GM23248 (cell line): ENCODE measurements at places on chromosomes 5 and 9.

- no peak overlapping the region for H3K27ac ChIP-seq
- no peaks in the 10 kb centered on the region for H3K36me3 ChIP-seq
- H3K27me3 ChIP-seq = peaks cover 40% of the 10 kb centered on the region
- no peaks in the 10 kb centered on the region for H3K4me1 ChIP-seq
Measured at GRCh38 chr5:77022511-77023417, 7.4 kb upstream of the AGGF1 start.

- H3K27me3 ChIP-seq = no peaks in the 10 kb centered on the region
- no peaks in the 10 kb centered on the region for H3K36me3 ChIP-seq
- no peaks in the 10 kb centered on the region for H3K4me1 ChIP-seq
Measured at GRCh38 chr5:146697211-146697610, 181.2 kb upstream of the GPR151 start.

- no peaks in the 10 kb centered on the region for H3K36me3 ChIP-seq
- H3K4me3 ChIP-seq = no peak overlapping the region
- DNase-seq = no peak
- no peaks in the 10 kb centered on the region for H3K27me3 ChIP-seq
- H3K4me1 ChIP-seq = no peaks in the 10 kb centered on the region
Measured at GRCh38 chr5:89168766-89169165, 285.8 kb upstream of the MEF2C start.

- H3K36me3 ChIP-seq = no peaks in the 10 kb centered on the region
- H3K27me3 ChIP-seq = peaks cover 64% of the 10 kb centered on the region
- H3K4me3 ChIP-seq = no peak overlapping the region
- no peak overlapping the region for H3K27ac ChIP-seq
- no peaks in the 10 kb centered on the region for H3K4me1 ChIP-seq
- DNase-seq = no peak
Measured at GRCh38 chr5:135047347-135047695, 13.3 kb upstream of the PITX1 start.

- no peak overlapping the region for H3K4me3 ChIP-seq
- no peak overlapping the region for H3K27ac ChIP-seq
- no peaks in the 10 kb centered on the region for H3K4me1 ChIP-seq
- H3K27me3 ChIP-seq = no peaks in the 10 kb centered on the region
- H3K36me3 ChIP-seq = no peaks in the 10 kb centered on the region
Measured at GRCh38 chr9:71626395-71626794, 141.9 kb downstream of the CEMIP2 start.

DNA sequence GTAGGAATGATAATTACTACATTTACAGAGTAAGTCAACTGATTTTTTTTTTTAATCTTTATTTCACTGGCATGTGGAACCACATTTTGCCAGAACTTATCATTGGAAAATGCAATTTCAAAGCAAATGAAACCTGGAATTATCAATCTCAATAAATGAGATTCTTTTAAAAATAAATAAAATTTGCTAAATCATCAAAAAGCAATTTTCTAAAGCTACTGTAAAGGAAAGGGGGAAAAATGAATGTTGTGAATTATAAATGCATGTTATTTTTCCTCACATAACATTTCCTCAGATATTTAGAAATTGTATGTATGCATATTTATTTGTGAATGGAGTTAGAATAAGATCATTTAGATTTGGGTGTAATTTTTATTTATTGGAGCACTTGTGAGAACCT lies 89.9 kb upstream of the GRHPR start:
- H3K27ac ChIP-seq = no peak overlapping the region
- no peaks in the 10 kb centered on the region for H3K27me3 ChIP-seq
- DNase-seq = no peak
- H3K36me3 ChIP-seq = no peaks in the 10 kb centered on the region

GRCh38 chr5:139524940-139525585 lies 36.1 kb upstream of the UBE2D2 start:
- no peak overlapping the region for H3K27ac ChIP-seq
- no peaks in the 10 kb centered on the region for H3K27me3 ChIP-seq
- no peaks in the 10 kb centered on the region for H3K4me1 ChIP-seq
- no peak overlapping the region for H3K4me3 ChIP-seq

DNA sequence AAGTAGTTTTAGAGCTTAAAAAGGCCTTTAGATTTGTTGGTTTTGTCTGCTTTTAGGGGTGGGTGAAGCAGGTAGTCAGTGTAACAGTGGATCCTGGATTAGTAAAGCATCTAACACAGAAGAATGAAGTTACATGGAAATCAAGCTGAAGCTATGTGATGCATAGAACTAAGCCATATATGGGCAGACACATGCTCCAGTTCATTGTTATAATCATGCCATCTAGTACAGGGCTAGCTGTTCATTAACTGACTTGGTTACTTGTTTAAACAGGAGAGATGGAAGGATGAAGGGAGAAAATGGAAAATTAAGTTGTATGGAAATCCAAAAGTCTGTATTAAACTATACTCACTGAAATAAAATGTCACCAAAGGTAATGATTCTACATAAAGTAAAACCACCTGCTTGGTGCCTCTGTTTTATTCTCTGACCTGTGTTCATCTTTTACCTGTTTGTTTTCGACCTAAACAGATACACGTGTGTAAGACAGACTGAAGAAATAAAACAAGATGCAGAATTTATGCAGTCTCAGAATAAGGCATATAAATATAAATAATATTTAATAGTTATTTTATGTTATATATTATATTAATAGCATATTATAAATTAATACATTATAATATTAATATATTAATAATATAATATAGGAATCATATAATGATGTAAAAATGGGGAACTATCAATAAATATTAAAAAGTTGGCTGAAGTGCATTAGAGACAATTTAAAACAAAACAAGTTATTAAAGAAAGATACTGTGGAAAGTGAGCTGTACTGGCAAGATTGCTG lies 33.9 kb downstream of the MRPS30 start:
- no peaks in the 10 kb centered on the region for H3K4me1 ChIP-seq
- no peak overlapping the region for H3K4me3 ChIP-seq
- no peak for DNase-seq
- no peaks in the 10 kb centered on the region for H3K27me3 ChIP-seq
- H3K27ac ChIP-seq = no peak overlapping the region

DNA sequence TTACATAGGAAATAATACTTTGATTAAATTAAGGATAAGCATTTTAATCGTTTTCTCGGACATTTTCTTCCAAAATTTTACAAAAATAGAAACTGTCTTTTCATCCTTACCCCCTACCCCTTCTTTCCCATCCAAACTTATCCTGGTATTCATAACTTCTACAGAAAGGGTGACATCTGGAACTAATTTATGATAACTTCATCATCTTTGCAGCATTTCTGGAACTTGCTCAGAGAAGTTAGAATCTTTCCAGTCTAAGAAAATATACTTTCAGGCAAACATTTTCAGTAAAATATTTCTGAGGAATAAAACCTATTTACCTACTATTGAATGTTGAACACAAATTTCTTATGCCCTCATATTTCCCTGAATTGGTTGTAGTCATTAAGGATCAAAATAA lies 309.0 kb downstream of the MAN2A1 start:
- DNase-seq = peak; percentile 28
- H3K4me3 ChIP-seq = no peak overlapping the region
- no peak overlapping the region for H3K27ac ChIP-seq
- H3K36me3 ChIP-seq = no peaks in the 10 kb centered on the region
- H3K27me3 ChIP-seq = no peaks in the 10 kb centered on the region
- peaks cover 5% of the 10 kb centered on the region; the same call in 1 of the 2 replicates for H3K4me1 ChIP-seq

- H3K27ac ChIP-seq = no peak overlapping the region
- no peak for DNase-seq
- H3K4me1 ChIP-seq = no peaks in the 10 kb centered on the region
- H3K4me3 ChIP-seq = no peak overlapping the region
- H3K36me3 ChIP-seq = no peaks in the 10 kb centered on the region
Measured at GRCh38 chr9:136079211-136079915, 15.7 kb downstream of the NACC2 start.

DNA sequence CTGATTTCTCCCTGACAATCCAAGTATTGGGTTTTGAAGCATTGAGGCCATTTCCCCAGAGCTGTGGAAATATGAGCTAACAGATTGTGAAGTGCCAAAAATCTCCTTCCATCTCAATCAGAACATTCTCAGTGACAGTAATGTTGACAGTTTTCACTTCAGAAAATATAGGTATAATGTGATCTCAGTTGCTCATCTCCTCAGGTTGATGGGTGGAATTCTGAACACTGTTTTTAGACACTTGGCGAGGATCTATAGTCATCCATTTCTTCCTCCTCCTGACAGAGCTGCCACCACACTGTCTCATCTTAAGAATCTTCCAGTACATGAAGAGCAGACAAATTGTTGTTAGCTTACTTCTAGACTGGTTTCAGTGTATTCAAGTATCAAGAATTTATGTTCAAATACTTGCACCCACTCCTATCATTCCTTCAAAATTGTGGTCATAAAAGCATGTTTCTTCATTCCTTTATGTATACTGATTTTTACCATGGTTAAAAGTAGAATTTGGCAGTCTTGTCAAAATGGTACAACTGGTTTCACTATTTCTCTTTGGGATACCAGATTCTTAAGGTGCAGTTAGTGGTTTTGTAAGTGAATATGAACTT lies 199.7 kb upstream of the TLE4 start:
- H3K27me3 ChIP-seq = peaks cover 10% of the 10 kb centered on the region; the same call in 1 of the 2 replicates
- 0 out of 2 replicates have a peak, but pooled peaks cover 5% of the 10 kb centered on the region for H3K4me1 ChIP-seq
- H3K36me3 ChIP-seq = no peaks in the 10 kb centered on the region

DNA sequence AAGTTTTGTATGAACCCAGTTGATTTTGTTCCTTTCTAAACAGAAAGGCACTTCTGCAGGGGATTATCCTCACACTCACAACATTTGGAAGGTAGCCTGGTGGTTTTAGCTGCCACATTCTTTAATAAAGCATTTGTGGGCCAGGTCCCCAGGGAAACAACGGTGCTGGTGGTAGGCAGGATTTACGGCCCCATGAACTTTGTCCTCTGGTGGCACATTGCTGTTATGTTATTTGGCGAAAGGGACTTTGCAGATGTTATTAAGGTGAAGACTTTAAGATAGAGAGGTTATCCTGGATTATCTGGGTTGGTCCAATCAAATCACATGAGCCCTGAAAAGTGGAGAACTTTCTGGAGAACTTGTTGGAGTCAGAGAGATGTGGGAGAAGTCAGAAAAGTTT lies 86.3 kb upstream of the C9orf72 start:
- no peaks in the 10 kb centered on the region for H3K27me3 ChIP-seq
- H3K36me3 ChIP-seq = no peaks in the 10 kb centered on the region
- no peak overlapping the region for H3K27ac ChIP-seq
- DNase-seq = no peak

- no peaks in the 10 kb centered on the region for H3K36me3 ChIP-seq
- H3K27ac ChIP-seq = no peak overlapping the region
- 0 out of 2 replicates have a peak, but pooled peaks cover 5% of the 10 kb centered on the region for H3K4me1 ChIP-seq
- no peak overlapping the region for H3K4me3 ChIP-seq
Measured at GRCh38 chr5:171720086-171720485, 65.5 kb upstream of the SMIM23 start.

GRCh38 chr5:177232761-177233160 lies 70.8 kb downstream of the RAB24 start:
- H3K36me3 ChIP-seq = peaks cover 22% of the 10 kb centered on the region
- H3K4me1 ChIP-seq = peaks cover 37% of the 10 kb centered on the region
- H3K27ac ChIP-seq = peak overlapping the region; percentile 89
- H3K4me3 ChIP-seq = peak overlapping the region; percentile 20; the same call in 1 of the 2 replicates
- DNase-seq = peak; percentile 87

GRCh38 chr9:27440888-27441740 lies 83.0 kb upstream of the IFNK start:
- H3K4me1 ChIP-seq = no peaks in the 10 kb centered on the region
- DNase-seq = no peak
- H3K27me3 ChIP-seq = no peaks in the 10 kb centered on the region; the same call in 1 of the 2 replicates

- no peak within 1 kb of the TSS for H3K4me3 ChIP-seq
- no peaks in the 10 kb centered on the region for H3K27me3 ChIP-seq
- H3K36me3 ChIP-seq = no peaks in the 10 kb centered on the region
- no peak within 1 kb of the TSS for H3K27ac ChIP-seq
Measured at GRCh38 chr5:177357459-177358351, at the start of gene RGS14. Gene RGS14 (plus strand): TSS chr5:177357924. CDS start chr5:177358025, 101 bp downstream.

DNA sequence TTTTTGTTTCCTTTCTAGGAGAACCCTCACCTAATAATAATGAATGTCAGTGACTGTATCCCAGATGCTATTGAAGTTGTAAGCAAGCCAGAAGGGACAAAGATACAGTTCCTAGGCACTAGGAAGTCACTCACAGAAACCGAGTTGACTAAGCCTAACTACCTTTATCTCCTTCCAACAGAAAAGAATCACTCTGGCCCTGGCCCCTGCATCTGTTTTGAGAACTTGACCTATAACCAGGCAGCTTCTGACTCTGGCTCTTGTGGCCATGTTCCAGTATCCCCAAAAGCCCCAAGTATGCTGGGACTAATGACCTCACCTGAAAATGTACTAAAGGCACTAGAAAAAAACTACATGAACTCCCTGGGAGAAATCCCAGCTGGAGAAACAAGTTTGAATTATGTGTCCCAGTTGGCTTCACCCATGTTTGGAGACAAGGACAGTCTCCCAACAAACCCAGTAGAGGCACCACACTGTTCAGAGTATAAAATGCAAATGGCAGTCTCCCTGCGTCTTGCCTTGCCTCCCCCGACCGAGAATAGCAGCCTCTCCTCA lies 87.1 kb downstream of the OSMR start:
- no peak for DNase-seq
- peaks cover 5% of the 10 kb centered on the region; the same call in 1 of the 2 replicates for H3K4me1 ChIP-seq
- H3K27ac ChIP-seq = no peak overlapping the region
- H3K27me3 ChIP-seq = no peaks in the 10 kb centered on the region
- H3K4me3 ChIP-seq = no peak overlapping the region

DNA sequence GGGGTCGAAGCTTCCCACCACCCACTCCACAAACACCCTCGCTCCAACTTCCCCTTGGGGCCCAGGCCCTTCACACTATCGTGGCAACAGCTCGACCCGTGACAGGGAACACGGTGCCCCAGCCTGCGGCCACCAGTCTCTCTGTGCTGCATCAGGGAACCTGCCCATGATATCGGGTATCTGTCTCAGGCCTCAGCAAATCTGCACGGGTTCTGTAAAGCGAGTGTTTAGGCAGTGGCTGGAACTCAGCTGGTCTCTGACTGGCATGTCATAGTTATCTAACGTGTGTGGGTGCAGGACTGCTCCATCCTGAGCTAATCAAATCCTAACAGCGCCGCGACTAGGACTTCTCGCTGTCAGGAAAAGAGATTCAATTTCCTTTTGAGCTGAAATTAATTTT lies 42.9 kb downstream of the DBH start:
- H3K27ac ChIP-seq = no peak overlapping the region
- H3K27me3 ChIP-seq = 0 out of 2 replicates have a peak, but pooled peaks cover 6% of the 10 kb centered on the region
- H3K4me3 ChIP-seq = no peak overlapping the region
- no peaks in the 10 kb centered on the region for H3K36me3 ChIP-seq
